ENCODE measurements at places on chromosomes 2 and 18. TPM values are rescaled to one million over a fixed set of nuclear protein-coding genes. Genes with fewer than 3 reads are reported as not detected.

- no peaks in the 10 kb centered on the region for H3K36me3 ChIP-seq
- H3K27ac ChIP-seq, result no peak overlapping the region
Measured at GRCh38 chr2:31000970-31001369, 137.3 kb downstream of the GALNT14 start.

GRCh38 chr2:143078104-143078503 lies 51.1 kb upstream of the ARHGAP15 start:
- no peaks in the 10 kb centered on the region for H3K36me3 ChIP-seq
- H3K4me1 ChIP-seq, result no peaks in the 10 kb centered on the region
- DNase-seq, result no peak

- H3K36me3 ChIP-seq, result no peaks in the 10 kb centered on the region
- H3K27me3 ChIP-seq, result no peaks in the 10 kb centered on the region
Measured at GRCh38 chr2:211611061-211611518, 927.5 kb downstream of the ERBB4 start.

- H3K4me1 ChIP-seq, result peaks cover 28% of the 10 kb centered on the region
- H3K27me3 ChIP-seq, result no peaks in the 10 kb centered on the region
- H3K27ac ChIP-seq, result peak overlapping the region; percentile 95
- DNase-seq, result peak; percentile 35
- H3K4me3 ChIP-seq, result peak overlapping the region; percentile 97
Measured at GRCh38 chr2:70994009-70994698, 519 bp downstream of the TEX261 start.

Gene TMEM182
- total RNA-seq, result 4.1 TPM

Gene UBXN2A
- 17.6 TPM for total RNA-seq

Gene DSC3
- total RNA-seq, result not detected

DNA sequence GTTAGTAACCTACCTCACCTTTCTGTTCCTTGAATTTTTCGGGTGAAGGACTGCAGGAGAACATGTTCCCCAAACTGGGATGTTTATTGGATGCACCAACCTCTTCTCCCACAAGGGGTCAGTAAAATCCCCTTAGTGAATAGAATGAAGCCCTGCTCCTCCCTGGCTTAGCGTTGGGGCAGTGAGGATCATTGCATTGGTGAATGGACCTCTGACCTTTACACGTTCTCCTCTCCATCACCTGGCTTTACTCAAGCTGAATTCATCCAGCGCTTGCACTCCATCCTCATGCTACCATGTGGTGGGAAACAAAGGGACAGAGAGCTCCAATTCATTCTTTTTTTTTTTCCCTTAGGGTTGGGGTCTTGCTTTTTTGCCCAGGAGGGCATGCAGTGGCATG lies 157.2 kb downstream of the MIB1 start:
- no peak overlapping the region for H3K4me3 ChIP-seq
- no peak overlapping the region for H3K27ac ChIP-seq
- H3K27me3 ChIP-seq, result peaks cover 3% of the 10 kb centered on the region
- H3K36me3 ChIP-seq, result no peaks in the 10 kb centered on the region
- H3K4me1 ChIP-seq, result peaks cover 4% of the 10 kb centered on the region

DNA sequence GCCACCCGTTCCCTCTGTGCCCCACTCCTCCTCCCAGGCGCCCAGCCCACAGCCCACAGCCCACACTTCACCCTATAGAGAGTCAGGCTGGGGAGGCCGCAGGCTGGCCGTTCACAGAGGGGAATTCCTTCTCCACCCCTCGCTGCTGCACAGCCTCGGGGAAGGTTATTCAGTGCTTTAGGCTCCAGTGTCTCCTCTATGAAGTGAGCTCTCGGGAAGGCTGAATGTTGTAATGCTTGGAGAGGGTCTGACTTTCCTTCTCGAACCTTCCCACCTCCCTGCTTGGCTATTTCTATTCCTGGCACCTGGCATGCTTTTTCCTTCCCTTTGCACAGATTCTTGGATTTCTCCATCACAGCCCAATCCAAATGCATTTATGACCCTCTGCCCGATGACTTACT lies 62.5 kb upstream of the SMAD7 start:
- no peak overlapping the region for H3K27ac ChIP-seq
- H3K27me3 ChIP-seq, result peaks cover 8% of the 10 kb centered on the region
- DNase-seq, result no peak
- no peaks in the 10 kb centered on the region for H3K36me3 ChIP-seq
- no peak overlapping the region for H3K4me3 ChIP-seq
- no peaks in the 10 kb centered on the region for H3K4me1 ChIP-seq

GRCh38 chr18:47709556-47709955 lies 220.9 kb downstream of the SMAD2 start:
- H3K27ac ChIP-seq, result no peak overlapping the region
- H3K36me3 ChIP-seq, result no peaks in the 10 kb centered on the region
- DNase-seq, result no peak
- H3K27me3 ChIP-seq, result peaks cover 2% of the 10 kb centered on the region

Gene POTEE
- total RNA-seq, result 0.62 TPM

Gene NOP58
- total RNA-seq, result 206 TPM

Gene BCL2
- 76.1 TPM for total RNA-seq

Gene ORC2
- 62.9 TPM for total RNA-seq

Gene GREB1
- 0.23 TPM for total RNA-seq

Gene MYL1
- not detected for total RNA-seq

DNA sequence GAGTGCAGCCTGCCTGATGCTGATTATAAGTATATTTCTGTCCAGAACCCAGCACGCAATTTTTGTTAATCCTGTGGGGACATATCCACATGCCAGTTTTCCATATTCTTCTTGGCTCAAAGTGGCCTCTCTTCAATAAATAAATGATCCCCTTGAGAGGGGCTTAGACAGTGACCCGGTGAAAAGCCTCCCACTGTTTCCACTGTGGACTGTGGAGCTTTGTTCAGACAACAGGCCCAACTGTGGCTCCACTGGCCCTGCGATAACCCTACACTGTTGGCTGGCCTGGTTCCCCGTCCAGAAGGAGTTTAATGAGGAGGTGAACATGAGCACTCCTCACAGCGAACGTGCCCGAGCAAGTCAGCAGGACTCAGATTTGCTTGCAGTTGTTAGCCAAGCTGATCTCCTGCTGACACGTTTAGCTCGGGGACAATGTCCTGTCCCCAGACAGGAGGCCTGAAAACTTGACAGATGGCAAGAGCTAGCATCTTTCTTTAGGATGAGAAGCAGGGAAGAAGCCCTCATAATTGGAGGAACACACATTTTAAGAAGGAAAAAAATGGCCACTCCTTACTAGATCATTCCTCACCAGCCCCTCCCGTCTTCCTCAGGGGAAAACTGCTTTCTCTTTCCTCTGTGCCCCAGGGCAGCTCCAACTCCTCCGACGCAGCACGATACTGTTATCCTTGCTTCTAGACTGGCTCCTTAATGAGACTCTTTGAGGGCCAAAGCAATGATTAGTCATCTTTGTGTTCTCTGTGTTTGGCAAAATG lies 20.0 kb upstream of the MTCL1 start:
- H3K27me3 ChIP-seq, result no peaks in the 10 kb centered on the region
- H3K27ac ChIP-seq, result no peak overlapping the region
- H3K4me3 ChIP-seq, result no peak overlapping the region
- no peaks in the 10 kb centered on the region for H3K36me3 ChIP-seq

GRCh38 chr2:121038891-121039616 lies 245.9 kb downstream of the TFCP2L1 start:
- DNase-seq, result no peak
- H3K4me1 ChIP-seq, result no peaks in the 10 kb centered on the region
- no peak overlapping the region for H3K4me3 ChIP-seq
- no peaks in the 10 kb centered on the region for H3K36me3 ChIP-seq
- no peak overlapping the region for H3K27ac ChIP-seq
- no peaks in the 10 kb centered on the region for H3K27me3 ChIP-seq

DNA sequence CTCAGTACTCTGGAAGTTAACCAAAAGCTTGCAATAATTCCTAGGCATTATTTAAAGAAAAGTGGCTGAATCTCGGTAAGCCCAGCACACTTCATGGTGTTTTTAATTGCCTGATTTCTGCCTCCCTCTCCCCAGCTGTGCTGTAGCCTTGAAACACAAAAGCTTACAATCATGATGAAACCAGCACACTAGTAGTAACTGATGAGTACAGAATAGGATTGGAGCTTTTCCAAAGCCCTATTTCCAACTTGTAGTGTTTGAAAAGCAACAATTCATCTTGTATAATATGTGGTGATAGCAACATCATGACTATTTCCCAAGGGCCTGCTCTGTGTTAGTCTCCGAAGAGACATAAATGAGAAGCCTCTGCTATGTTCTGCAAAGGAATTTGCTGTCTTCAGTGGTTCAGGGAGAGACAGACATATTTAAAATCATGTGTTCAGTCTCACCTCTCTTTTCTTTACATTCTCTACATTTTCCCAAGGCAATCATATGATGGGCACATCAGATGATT lies 1015.0 kb downstream of the BCL11A start:
- H3K36me3 ChIP-seq, result no peaks in the 10 kb centered on the region
- H3K27ac ChIP-seq, result no peak overlapping the region
- no peaks in the 10 kb centered on the region for H3K4me1 ChIP-seq

- no peaks in the 10 kb centered on the region for H3K27me3 ChIP-seq
- H3K4me3 ChIP-seq, result no peak overlapping the region
- H3K27ac ChIP-seq, result no peak overlapping the region
- no peak for DNase-seq
- H3K36me3 ChIP-seq, result peaks cover 4% of the 10 kb centered on the region
- peaks cover 34% of the 10 kb centered on the region for H3K4me1 ChIP-seq
Measured at GRCh38 chr2:160338901-160339685, 139.0 kb upstream of the ITGB6 start.

GRCh38 chr2:216385478-216385877 lies 13.2 kb upstream of the MARCHF4 start:
- peaks cover 2% of the 10 kb centered on the region for H3K27me3 ChIP-seq
- H3K4me3 ChIP-seq, result no peak overlapping the region
- no peak overlapping the region for H3K27ac ChIP-seq
- H3K4me1 ChIP-seq, result peaks cover 6% of the 10 kb centered on the region
- no peaks in the 10 kb centered on the region for H3K36me3 ChIP-seq

DNA sequence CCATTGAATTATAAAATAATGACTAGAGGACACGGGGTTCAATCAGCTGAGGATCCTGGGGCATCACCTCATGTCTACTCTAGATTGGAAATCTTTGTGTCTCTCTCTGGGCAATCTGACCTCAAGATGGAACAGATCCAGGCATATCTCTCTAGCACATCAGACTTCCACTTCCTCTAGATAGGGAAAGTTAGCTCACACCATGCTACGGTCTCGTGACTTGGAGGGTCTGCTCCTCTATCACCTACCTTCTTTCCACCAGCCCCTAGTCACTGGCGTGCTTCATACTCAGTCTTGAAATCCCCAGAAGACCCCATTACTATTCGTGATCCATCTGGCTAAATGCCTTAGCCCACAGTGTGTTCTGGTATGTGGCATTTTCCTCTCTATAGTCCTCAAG lies 148.8 kb downstream of the ANKRD44 start:
- H3K36me3 ChIP-seq, result peaks cover 26% of the 10 kb centered on the region
- H3K4me3 ChIP-seq, result no peak overlapping the region
- no peaks in the 10 kb centered on the region for H3K27me3 ChIP-seq
- peaks cover 51% of the 10 kb centered on the region for H3K4me1 ChIP-seq
- H3K27ac ChIP-seq, result peak overlapping the region; percentile 8

- no peak overlapping the region for H3K4me3 ChIP-seq
- H3K4me1 ChIP-seq, result no peaks in the 10 kb centered on the region
- peaks cover 11% of the 10 kb centered on the region for H3K27me3 ChIP-seq
- H3K27ac ChIP-seq, result no peak overlapping the region
Measured at GRCh38 chr2:201955702-201956141, 77.9 kb upstream of the FZD7 start.

Gene SLC19A3
- total RNA-seq, result not detected

DNA sequence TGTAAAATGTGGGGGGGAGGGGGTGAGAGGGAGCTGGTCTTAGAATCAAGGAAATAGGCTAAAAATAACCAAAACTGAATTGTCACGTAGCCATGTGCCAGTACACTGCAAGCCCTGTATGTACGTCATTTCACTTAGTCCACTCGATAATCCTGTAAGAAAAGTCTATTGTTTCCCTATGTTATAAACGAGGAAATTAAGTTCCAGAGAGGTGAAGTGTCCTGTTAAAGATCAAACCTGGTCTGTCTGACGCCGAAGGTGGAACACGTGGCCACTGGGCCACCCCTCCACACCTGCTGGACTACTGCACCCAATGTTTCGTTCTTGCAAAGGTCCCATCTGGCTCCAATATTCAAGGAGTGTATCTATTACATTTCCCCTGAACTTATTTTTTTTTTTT lies 29.6 kb downstream of the TFCP2L1 start:
- DNase-seq, result no peak
- H3K36me3 ChIP-seq, result no peaks in the 10 kb centered on the region
- H3K4me1 ChIP-seq, result peaks cover 4% of the 10 kb centered on the region
- no peak overlapping the region for H3K27ac ChIP-seq
- no peak overlapping the region for H3K4me3 ChIP-seq

DNA sequence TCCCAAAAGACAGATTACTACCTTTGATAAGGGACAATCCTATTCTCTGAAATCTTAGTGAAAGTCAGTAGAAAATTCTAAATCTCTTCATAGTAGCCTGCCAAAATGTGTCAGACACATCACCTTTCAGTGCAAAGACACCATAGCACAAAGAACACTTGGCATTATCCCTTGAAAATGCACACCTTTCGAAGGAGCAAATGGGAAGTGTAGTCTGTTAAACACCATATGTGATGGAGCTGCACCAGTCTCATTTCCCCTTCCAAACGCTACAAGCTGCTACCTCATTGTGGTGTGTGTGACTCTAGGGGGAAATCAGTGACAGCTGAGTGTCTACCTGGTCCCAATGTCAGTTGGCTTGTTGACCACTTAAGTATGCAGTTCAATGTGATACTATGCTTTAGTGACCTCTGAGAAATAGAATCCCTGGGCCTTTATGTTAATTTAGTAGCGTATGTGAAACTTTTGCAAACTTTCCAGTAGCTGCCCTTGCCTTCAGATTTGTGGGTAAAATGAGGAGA lies 551.7 kb downstream of the ARHGAP15 start:
- H3K4me1 ChIP-seq, result no peaks in the 10 kb centered on the region
- H3K36me3 ChIP-seq, result peaks cover 19% of the 10 kb centered on the region
- no peak overlapping the region for H3K4me3 ChIP-seq
- no peaks in the 10 kb centered on the region for H3K27me3 ChIP-seq
- H3K27ac ChIP-seq, result no peak overlapping the region

GRCh38 chr2:62396880-62397279 lies 109.1 kb downstream of the TMEM17 start:
- H3K27me3 ChIP-seq, result peaks cover 12% of the 10 kb centered on the region
- no peaks in the 10 kb centered on the region for H3K36me3 ChIP-seq
- DNase-seq, result no peak
- H3K4me3 ChIP-seq, result no peak overlapping the region
- no peaks in the 10 kb centered on the region for H3K4me1 ChIP-seq
- no peak overlapping the region for H3K27ac ChIP-seq

DNA sequence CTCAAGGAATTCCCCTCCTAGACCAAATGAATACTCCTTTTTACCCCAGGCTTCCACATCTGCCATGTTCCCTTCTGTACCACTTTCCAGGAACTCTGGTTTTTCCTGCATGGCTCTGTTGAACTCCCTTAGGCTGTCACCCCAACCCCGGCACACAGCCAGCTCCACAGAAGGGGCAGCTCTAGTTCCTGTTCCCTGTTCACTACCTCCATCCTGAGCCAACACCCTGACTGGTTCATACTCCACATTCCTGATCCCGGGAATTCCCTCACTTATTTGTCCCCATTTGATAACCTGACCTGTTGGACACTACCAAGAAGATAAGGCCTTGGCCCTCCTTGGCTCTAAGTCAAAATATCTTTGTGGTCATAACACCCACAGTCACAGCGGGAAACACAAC lies 280.9 kb upstream of the RAB6C start:
- H3K4me1 ChIP-seq, result no peaks in the 10 kb centered on the region
- no peaks in the 10 kb centered on the region for H3K36me3 ChIP-seq
- H3K27ac ChIP-seq, result no peak overlapping the region
- DNase-seq, result no peak

Gene CXCR2
- not detected for total RNA-seq
